ENCODE measurements at places on chromosomes 6 and 20.
A peak's percentile ranks its signal among the peaks of the same experiment; 100 is the strongest.

- no peak for DNase-seq
These were observed 121.0 kb upstream of the PRDM1 start for GRCh38 chr6:105964979-105965760.

DNA sequence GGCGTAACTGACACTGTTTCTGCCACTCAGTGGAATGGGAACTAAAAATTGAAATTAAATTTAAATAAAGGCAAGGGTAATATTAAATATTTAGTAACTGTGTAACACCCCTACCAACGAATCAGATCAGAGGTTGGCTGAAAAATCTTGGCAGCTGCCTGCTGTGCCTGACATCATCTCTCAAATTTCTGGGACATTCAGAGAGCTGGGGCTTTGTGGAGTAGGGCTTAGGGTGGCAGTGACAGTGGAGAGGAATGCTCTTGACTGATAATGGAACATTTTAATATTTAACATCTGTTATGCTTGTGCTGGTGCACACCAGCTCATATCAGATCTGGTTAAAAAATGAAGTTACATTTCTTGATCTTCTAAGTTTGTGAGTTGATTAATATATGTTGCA is 62.2 kb downstream of the RFPL4B start:
- DNase-seq, result no peak

DNA sequence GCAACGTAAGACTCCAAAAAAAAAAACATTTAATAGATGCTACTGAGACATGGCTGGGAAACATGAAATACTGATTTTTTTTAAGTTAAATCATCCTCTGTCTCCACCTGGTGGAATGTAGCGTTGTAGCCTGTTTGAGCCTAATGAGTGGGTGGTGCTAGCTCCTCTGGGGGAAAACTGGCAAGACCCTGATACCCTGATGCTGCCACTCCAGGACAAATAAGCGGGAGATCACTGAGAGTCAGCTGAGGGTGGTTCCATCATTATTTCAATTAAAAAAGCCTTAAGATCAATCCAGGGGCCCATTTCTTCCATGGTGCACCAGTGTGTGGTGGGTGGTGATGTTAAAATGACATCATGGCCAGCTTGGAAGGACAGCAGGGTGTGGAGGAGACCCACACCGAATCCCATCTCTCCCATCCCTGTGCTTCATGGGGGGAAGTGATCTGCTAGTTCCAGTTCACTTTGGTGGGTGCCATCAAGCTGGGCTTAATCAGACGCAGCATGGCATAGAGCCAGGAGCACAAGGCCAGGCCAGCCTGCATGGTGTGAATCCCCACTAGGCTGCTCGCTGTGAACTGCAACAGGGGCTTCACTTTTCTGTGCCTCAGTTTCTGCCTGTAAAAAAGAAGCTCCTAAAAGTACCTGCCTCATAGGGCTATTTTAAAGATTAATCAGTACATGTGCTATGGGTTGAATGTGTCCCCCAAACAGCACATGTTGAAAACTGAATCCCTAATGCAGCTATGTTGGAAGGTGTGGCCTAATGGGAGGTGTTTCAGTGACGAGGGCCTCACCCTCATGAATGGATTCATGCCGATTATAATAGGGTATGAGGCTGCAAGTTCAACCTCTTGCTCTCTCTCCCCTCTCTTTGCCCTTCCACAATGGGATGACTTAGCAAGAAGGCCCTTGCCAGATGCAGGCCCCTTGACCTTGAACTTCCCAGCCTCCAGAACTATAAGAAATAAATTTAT is 13.0 kb upstream of the MRPS10 start:
- DNase-seq, result no peak

DNA sequence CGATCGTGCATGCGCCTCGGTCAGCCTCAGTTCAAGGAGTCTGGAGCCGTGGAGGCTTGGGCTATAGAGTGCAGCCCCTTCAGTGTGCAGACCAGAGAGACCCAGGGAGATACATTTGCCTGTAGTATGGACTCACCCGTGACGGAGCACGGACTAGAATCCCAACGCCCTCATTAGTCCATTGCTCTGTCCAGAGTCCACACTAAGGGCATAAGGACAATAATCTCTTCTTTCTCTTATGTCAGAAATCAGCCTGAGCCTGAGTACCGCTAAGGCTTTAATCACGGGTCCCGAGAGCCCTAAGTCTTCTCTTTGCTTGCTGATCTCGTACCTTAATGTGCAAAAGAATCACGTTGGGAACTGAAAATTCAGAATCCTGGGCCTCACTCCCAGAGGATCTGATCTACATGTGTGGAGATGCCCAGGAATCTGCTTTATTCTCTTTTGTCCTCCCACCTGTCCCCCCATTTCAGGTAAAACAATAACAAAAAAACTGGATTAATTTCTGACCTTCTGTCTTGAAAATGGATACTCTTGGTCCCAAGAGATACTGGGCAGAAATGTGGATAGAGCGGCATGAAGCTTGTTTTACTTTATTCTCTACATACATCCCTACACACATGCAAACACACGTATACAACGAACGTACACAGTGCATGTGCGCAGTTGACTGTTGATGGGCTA is 671 bp downstream of the BPHL start:
- DNase-seq, result no peak

DNA sequence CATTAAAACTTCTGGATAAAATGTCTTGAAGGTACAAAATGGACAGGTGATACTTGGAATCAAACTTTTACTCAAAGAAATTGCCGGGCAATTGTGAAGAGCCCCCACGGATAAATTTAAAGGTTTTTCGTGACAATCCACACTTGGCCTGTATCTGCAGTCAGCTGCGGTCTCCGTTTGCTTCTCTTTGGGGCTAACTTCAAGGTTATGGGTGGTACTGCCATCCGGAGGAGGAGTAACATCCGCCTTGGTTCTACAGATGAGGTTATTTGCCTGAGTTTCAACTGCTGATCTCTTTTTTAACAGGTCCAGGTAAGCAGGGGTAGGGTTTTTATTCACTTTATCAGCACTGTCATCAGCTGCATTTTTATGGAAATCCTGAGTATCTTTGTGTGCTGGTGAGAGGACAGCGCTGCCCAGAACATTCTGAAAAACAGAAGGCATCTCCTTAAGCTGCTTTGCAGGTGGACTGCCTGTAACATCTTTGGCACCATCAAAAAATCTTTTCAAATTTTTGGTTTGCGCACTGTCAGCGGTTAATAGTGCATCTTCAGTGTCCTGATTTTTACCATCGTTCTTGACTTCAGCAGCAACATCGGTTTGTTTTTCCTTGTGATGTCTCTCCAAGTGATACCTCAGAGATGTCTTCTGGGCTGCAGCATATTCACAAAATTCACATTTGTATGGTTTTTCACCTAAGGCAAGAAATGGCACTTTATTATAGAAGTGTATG is 16.9 kb downstream of the ZNF217 start:
- DNase-seq, result no peak

DNA sequence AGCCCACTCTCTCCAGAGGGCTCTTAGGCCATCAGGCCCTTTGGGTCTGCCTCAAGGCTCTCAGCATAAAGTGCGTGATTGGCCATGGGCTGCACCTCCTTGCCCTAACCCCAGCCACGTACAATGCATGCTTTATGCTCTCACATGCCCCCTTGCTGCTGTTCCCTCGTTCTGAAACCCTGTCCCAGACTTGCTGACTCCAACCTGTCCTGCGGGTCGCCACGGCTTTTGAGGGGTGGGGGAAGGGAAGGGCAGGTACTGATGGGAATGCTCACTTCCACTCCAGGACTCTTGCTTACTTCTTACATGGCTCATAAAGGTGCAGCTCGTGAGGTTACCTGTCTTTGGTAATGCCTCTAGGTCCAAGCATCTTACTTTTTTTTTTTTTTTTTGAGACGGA is 6.0 kb downstream of the ARMC12 start:
- no peak for DNase-seq

- DNase-seq, result no peak
These were observed 313.1 kb upstream of the SUPT3H start for GRCh38 chr6:45690846-45691245.

- DNase-seq, result no peak
These were observed 138.7 kb downstream of the RFPL4B start for GRCh38 chr6:112485827-112486212.

DNA sequence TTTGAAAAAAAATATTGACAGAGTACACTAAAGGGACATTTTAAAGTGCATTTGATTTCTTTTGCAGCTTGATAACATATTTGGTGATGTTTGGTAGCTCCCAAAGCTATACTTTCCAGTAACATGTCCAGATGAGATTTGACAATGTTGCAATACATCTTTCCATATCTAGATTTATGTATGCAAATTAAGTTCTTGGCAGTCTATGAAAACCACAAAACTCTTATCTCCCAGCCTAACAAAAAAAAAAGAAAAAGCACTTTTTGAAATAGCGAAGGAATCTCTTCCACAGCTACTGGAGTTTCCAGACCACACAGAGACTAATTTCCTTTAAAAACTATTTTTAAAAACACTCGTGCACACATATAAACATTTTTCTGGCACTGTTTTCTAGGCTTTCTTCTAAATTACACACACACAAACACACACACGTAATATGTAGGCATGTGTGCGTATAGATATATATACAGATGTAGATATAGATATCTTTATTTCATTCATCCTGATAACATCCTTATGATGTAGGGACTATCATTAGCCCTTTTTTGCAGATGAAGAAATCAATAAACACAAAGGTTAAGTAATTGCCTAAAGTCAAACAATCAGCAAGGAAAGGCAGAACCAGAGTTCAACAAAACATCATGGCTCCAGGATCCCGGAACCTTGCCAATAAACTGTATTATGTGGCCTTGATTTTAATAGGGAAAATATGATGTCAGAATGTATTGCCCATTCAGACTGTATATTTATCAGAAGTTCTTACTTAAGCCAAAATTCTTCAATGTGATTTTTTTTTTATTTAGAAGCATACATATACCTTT is 93.3 kb downstream of the ADGRB3 start:
- DNase-seq, result no peak

- DNase-seq, result no peak
These were observed 41.1 kb upstream of the ERVFRD-1 start for GRCh38 chr6:11152581-11152980.

DNA sequence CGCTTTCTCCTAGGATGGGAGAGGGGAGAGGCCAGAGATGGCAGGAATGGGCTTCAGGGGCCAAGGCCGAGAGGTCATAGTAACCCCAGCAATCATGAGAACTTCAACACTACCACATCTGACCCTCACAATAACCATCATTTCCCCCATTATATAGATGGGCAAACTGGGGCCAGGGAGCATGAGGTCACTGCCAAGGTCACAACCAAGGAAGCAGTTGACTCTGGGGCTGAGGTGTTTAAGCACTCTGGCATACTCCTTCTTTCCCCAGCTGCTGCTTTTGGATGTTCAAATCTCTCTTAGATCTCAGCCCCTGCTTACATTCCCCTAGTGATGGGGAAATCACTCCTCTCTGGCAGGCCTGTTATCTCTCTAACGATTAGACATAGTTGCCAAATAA is 39.6 kb downstream of the CDH22 start:
- no peak for DNase-seq

GRCh38 chr20:48972816-48973215 is 51.3 kb downstream of the ARFGEF2 start:
- DNase-seq, result no peak

DNA sequence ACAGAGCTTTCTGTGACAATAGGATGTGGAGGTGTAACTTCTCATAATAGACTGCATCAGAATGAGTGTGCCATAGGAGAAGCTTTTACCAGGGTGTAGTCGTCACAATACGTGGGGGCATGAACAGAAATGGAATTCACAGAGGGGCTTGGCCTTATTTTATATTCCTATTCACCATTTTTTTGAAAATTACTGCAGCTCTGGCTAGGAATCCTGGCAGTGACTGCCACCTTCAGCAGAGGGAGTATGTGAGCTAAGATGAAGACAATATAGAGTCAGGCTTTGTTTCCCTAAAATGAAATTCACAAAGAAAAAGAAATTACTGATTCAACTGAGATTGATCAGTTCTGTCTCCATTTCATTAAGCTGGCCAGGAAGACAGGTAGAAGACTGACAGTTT is 13.9 kb downstream of the TOMM6 start:
- DNase-seq, result no peak

- no peak for DNase-seq
These were observed 62.9 kb upstream of the PIM1 start for GRCh38 chr6:37106982-37107491.

DNA sequence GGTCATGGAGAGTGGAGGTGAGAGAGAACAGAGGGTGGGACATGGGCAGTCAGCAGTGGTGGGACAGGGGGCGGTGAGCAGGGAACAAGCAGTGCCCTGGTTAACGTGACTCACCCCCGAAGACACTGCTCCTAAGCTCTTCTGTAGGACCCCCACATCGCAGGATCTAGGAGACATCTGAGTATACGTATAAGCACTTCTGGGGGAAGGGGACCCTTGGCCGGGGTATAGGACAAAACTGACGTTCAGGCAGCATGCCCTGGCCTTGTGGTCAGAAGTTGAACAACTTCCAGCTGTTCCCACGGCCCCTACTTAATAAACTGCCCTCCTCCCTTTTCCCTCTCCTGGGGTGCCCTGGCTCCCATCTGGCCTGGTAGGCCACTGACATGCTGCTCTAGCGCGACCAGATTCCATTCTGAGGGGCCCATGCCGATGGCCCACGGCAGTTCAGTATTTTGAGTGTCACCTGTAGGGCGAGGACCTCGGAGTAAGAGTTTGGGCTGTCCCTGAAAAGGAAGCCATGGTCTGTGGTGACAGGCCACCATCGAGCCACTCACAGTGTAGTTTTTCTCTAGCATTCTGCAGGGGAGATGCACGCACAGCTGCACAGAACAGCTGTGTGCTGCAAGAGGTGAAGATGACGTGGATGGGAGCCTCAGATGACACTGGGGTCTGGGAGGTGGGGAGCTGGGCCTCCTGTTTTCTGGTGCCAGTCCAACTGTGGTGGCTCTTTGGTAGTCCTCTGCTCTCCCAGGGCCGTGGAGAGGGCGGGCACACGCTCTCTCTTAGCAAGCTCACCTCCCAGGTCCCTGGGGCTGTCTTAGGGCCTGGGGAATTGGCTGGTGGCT is 38.4 kb downstream of the PPP1R3G start:
- no peak for DNase-seq

- DNase-seq, result peak; percentile 48
These were observed 44.1 kb downstream of the NHSL1 start for GRCh38 chr6:138454981-138455706.

DNA sequence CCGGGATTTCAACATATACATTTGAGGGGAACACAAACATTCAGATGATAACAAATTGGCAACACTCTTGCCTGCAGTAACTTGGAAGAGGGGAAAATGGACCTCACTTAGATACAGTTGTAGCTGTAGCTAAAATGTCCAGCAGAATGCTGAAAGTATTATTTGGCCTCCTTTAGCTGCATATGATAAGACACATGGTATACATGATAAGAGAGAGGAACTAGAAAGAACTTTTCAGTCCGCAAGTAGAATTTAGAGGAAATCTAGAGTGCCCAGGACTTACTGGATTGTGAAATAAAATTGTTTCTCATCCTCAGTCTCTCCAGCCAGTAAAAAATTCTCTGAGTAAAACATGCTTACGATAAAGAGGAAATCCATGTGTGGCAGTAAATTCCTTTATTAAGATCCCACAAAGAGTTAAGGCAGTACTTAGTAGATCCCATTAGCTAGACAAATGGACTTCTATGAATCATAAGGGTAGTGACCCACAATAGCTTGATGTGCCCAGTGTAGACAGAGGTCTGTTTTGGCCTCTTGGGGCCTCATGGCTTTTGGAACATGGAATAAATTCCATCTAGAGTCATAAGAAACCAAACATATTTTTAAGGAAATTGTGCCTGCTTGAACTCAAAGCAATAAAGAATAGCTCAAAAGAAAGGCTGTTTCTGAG is 87.9 kb upstream of the RBM24 start:
- no peak for DNase-seq

- DNase-seq, result no peak
These were observed 116.6 kb downstream of the DLL1 start for GRCh38 chr6:170174124-170174770.

GRCh38 chr6:145814035-145814500 is 527 bp downstream of the FBXO30 start:
- no peak for DNase-seq

GRCh38 chr20:31815408-31816188 is 3.6 kb upstream of the MYLK2 start:
- no peak for DNase-seq
